ENCODE measurements at places on chromosomes 7 and 10.

- DNase-seq = no peak
These were observed 98.2 kb downstream of the ANLN start for GRCh38 chr7:36487756-36488336.

- DNase-seq = no peak
These were observed 339.5 kb downstream of the ELMO1 start for GRCh38 chr7:37109016-37109683.

GRCh38 chr7:145633513-145633912, 483.1 kb upstream of the CNTNAP2 start:
- no peak for DNase-seq

DNA sequence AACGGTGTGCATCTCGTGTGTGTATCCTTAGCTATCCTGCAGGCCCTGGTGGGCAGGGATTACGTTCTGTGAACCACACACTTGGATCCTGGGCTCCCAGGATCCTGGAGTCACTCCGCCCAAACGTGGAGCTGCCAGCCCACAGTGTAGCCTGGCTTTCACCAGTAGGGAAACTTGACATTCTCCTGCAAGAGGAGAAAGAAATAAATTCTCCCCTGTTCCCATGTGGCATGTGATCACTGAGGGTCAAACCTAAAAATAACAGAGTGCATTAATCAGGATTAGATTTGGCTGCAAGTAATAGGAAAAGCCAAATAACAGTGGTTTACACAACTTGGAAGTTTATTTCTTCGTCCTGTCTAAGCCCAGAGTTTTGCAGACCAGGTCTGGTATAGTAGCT, 32.3 kb downstream of the PALD1 start:
- DNase-seq = no peak

GRCh38 chr10:119309423-119309770, 102.0 kb downstream of the GRK5 start:
- no peak for DNase-seq

- DNase-seq = no peak
These were observed 135.4 kb downstream of the HIBADH start for GRCh38 chr7:27527348-27527714.

GRCh38 chr10:119896061-119896655, 3.6 kb downstream of the SEC23IP start:
- DNase-seq = no peak

DNA sequence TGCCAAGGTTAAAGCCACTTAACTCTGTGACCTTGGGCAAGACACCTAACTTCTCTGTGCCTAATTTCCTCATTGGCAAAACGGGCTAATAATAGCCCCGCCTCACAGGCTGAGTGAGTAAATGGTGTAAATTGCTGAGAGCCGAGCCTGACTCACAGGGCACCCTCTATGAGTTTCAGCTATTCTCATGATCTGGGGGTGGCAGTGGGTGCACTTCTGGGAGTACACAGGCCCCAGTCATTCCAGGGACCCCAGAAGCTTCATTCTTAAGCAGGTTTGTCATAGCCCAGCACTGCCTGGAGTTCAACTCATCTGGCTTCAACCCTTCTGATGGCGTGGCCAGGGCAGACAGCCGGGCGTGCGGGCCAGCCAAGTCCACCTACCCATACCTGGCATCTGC, 137.2 kb downstream of the GRID1 start:
- no peak for DNase-seq

- no peak for DNase-seq
These were observed 5.8 kb downstream of the MAT1A start for GRCh38 chr10:80283536-80284199.

DNA sequence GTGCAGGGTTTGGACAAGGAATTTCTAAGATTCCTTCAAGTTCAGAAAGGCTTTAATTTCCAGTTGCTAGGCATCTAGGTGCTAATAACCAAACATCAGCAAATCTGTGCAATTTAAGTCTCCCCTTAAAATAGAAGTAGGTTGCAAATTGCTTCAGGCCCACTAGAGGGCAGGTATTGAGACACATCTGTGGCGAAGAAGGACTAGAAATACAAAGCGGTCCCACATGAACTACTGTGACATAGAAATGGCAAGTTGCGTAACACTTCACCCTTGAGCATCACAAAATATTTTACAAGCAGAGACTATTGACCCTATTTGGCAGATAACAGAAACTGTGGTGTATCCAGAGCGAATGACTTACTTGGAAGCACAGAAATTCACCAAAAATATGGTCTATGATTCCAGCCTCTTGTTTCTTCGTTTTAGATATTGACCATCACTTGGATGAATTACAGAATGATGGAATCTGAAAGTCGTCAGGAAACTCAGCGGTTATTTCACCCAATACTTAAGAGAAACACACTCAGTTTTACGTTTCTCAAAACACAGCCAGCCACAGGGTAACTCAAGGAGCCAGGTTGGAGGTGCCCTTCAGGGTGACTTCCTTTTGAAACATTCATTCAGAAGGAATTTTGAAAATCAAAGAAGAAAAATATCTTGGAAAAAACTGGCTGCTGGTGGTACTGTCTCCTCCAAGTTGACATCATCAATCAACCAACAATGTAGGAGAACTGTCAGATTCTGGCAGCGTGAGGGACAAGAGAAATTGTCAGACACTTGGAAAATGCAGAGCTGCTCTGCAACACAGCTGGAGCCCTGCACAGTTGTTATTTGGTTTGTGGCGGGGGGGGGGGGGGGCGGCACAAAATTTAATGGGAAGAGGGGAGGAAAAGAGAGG, 256.3 kb upstream of the MINDY3 start:
- no peak for DNase-seq

- no peak for DNase-seq
These were observed 34.6 kb upstream of the MALRD1 start for GRCh38 chr10:19014034-19014433.

GRCh38 chr10:70958396-70958795, 70.0 kb upstream of the PCBD1 start:
- DNase-seq = no peak

GRCh38 chr10:90969121-90969534, 48.2 kb upstream of the ANKRD1 start:
- no peak for DNase-seq

- no peak for DNase-seq
These were observed 918 bp downstream of the NET1 start for GRCh38 chr10:5413012-5413938.

DNA sequence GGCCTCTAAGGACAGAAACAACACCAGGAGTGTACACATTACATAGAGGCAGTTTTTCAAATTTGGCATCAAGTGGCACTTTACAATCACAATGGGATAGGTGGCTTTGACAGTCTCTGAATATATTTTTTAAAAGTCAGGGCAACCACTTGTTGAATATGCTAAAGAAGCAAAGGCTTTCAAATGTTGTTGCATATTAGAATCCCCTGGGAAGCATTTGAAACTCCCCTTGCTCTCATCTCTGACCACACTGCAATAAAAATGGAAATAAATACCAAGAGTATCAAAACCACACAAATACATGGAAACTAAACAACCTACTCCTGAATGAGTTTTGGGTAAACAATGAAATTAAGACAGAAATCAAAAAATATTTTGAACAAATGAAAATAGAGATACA, 106.5 kb upstream of the RAB11FIP2 start:
- DNase-seq = no peak

DNA sequence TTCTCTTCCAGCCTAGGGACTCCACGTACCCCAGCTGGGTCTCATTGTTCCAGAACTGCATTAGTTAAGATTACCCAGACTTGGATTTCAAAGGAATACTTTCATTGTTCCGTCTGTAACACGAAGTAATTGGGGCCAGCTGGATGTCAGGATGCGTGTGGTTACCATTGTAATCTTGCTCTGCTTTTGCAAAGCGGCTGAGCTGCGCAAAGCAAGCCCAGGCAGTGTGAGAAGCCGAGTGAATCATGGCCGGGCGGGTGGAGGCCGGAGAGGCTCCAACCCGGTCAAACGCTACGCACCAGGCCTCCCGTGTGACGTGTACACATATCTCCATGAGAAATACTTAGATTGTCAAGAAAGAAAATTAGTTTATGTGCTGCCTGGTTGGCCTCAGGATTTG, 21.0 kb downstream of the LRRC17 start:
- no peak for DNase-seq

- DNase-seq = no peak
These were observed 202.0 kb downstream of the ARL4A start for GRCh38 chr7:12889391-12889790.

DNA sequence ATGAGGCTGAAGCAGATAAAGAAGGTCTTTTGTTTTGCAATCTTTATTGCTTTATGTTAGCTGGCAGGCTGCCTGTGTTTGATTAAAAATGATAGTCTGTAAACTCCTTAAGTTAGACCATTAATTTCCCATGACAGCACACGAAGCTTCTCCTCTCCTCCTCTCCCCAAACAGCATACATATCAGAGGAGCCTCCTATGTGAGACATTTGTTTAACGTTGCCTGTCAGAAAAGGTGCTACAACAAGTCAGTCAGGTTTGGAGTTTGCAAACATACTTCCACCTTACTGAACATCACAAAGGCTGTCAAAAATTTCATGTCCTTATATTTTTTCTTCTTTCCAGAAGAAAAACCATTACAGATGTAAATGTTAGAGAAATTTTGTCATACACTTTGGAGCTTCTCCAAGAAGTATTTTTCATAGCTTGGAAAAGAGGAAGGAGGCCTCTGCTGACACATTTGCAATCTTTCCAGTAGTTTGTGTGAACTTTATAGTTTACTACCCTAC, 393.1 kb downstream of the EXOC4 start:
- no peak for DNase-seq

GRCh38 chr7:94008537-94008936, 4.4 kb upstream of the BET1 start:
- DNase-seq = no peak

DNA sequence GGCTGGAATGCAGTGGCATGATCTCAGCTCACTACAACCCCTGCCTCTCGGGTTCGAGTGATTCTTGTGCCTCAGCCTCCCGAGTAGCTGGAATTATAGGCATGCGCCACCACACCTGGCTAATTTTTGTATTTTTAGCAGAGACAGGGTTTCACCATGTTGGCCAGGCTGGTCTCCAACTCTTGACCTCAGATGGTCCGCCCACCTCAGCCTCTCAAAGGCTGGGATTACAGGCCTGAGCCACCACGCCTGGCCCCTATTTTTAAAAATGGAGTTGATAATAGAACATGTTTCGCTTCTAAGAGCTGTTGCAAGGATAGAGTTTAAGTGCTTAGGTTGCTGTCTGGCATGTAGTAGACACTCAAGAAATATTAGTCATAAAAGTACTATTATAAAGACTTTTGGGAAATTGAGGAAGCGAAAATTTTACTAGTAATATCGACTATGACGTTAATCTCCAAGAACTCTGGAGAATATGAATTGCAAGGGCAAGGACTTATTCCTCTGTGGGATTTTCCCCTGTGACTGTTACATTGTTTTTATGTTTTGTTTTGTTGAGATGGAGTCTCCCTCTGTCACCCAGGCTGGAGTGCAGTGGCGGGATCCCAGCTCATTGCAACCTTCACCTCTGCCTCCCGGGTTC, 7.9 kb downstream of the GTF2I start:
- no peak for DNase-seq

GRCh38 chr7:125876431-125876830, 946.8 kb upstream of the POT1 start:
- no peak for DNase-seq

GRCh38 chr7:138935465-138936011, 45.7 kb downstream of the KIAA1549 start:
- DNase-seq = no peak

- DNase-seq = no peak
These were observed 164.2 kb downstream of the PCLO start for GRCh38 chr7:82998436-82998835.

GRCh38 chr10:24343686-24344085, 134.7 kb downstream of the KIAA1217 start:
- no peak for DNase-seq

DNA sequence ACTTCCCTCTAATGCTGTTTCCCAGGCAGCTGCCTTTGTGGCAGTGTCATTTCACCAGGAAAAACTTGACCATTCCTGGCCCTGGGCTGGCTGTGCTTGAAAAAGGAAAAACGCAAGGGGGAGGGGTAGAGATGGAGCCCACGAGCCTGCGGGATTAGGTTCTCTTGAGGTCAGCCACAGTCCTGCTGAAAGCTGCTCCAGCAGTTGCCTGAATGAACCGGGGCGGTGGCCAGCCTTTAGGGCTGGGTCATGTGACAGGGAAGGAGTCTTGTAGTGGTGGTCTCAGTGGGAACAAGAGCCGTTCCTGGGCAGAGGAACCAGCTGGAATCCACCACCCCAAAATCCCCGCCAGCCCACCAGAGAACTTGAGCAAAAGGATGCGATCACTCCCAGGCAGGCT, 51.2 kb upstream of the LRRC4 start:
- no peak for DNase-seq

- no peak for DNase-seq
These were observed 72.1 kb upstream of the SLC13A1 start for GRCh38 chr7:123271856-123272255.

DNA sequence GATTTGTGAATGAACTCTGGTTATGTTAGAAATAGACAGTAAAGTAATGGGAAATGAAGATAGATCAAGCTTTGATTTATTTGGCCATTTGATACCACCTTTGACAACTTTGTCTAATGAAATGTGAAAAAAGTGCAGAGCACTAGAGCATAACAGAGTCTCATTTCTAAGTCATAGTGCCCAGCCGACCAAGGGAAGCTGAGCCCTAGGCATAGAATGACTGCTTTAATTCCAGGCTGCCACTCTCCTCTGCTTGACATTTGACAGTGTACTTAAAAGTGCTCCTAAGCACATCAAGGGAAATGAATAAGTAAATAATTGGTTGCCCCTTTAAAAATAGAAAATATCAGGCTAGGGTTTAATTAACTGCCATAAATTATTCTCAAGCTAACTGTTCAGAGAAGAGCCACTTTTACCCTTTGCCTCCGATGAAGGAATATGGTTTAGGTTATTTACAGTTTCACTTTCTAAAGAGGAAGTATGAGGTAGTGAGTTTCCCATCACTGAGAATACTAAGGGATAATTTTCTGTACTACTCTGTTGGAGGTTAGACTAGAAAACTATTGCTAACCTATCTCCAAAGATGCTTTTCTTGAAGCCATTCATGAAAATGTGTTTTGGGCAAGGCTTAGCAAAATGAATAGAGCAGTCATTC, 591.6 kb downstream of the REEP3 start:
- no peak for DNase-seq

DNA sequence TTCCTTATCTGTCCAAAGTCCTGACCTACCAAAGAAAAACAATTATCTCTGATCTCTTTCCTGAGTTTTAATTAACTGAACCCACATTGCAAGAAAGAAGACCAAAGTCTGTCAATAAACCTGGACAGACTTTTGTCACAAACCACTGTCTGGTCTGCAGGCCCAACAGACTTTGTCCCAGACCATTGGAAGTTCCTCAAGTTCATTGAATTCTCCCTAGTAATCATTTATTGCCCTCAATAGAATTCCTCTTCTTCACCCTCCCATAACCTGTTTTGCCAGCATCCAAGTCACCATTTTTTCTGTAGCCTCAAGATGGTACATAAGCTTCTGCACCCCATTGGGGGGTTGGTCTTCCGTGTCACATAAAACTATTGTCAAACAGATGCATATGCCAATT, 3.9 kb upstream of the DNMBP start:
- DNase-seq = no peak

GRCh38 chr7:40675741-40676140, 540.9 kb downstream of the SUGCT start:
- no peak for DNase-seq

- DNase-seq = no peak
These were observed 73.6 kb downstream of the ATXN7L1 start for GRCh38 chr7:105802604-105803428.
